Renal cortex interstitium (tissue), 15 donors: ENCODE measurements at places on chromosomes 2 and 18.

GRCh38 chr2:47373747-47374146 is 29.2 kb upstream of the MSH2 start:
- no peak for DNase-seq

GRCh38 chr2:99420751-99421299 is 69.0 kb downstream of the REV1 start:
- no peak for DNase-seq

GRCh38 chr18:49936821-49937220 is 123.5 kb upstream of the ACAA2 start:
- no peak for DNase-seq

DNA sequence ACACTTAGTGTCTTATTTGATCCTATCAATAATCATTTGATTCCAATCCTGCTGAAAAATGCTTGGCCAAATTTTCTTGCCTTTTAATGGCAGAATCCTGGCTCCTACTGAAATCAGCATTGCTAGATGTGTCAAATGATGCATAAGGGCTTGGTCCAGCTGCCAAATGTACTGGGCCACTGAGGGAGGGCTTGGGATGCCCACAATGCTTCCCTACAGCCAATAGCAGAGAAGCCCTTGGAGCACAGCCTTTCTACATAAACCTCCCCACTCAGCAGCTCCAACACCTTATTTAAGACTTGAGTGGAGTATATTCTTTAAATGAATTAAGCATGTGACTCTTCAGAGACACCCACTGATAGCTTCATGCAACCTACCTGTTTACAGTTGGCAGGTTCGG is 3.6 kb downstream of the ALK start:
- DNase-seq, result no peak

DNA sequence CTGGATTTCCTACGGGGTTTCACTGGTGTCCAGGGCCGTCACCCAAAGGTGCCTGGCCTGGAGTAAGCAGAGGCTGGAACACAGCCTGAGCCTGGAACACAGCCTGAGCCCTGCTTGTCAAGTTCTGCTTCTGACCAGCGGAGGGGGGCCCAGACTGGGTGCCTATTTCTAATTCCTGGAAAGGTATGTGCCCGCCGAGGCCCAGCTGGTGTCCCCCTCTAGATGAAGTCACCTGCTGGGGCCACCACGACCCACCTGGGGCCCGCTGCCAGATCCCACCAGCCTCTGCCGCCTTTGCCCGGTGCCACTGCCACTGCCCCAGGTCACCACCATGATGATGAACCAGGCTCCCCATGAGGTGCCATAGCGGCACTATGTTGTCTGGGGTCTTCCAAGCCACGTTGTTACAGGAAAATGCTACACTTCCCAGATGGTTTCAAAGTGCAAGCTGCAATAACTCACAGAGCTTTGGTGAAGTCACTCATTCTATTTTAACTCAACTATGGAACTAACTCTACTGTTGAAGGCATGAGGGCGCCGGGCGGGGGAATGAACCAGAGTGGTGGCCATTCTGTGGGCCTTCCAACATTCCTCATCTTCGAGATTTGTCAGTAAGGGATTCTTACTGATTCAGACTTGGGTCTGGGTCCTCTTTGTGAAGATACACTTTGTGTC is 40.9 kb upstream of the LAPTM4A start:
- DNase-seq, result no peak

GRCh38 chr2:202718614-202719013 is 83.8 kb downstream of the FAM117B start:
- DNase-seq, result no peak

DNA sequence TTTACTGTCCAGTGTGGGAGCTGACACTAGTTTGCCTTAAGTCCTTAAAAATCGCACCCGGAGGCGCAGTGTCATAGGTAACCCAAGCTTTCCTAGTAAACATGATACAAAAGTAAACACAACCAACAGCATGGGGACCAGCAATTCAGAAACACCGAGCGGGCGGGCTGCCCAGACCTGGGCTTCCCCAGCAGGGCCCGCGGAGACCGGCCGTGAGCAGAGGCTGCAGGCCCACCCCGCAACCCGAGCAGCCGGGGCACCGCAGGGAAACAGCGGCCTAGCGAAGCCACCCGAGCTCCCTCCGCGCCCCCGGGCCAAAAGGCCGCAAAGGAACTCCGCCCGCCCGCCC is 296 bp downstream of the TTC21B start:
- DNase-seq, result no peak

DNA sequence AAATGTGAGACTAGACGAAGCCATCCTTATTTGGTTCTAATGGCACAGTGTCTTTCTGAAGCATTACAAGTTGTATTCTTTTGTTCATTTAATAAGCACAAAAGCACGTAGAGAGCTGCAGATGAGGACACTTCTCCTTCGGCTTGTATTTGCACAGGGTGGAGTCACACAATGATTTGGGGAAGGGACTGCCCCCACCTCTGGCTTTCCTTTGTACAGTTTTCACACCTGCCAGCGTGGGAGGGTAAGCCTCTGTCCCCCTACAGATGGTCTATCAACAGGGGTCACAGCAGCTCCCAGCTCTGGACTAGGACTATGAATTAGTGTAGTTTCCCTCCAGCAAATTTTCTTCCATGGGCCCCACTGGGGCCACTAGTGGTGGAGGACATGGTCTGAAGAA is 108.2 kb upstream of the KLHL14 start:
- no peak for DNase-seq

- no peak for DNase-seq
Observed at GRCh38 chr18:2515908-2516625, 55.2 kb downstream of the METTL4 start.
